ENCODE measurements at places on chromosomes 11 and 22. TPM values are rescaled to one million over a fixed set of nuclear protein-coding genes. Genes with fewer than 3 reads are reported as not detected.

- no peak for DNase-seq
These were observed 58.9 kb upstream of the ARHGAP32 start for GRCh38 chr11:129251067-129251466.

GRCh38 chr11:73566422-73566821 is 31.5 kb downstream of the FAM168A start:
- DNase-seq, result no peak

GRCh38 chr11:104772806-104773241 is 125.4 kb downstream of the CASP12 start:
- DNase-seq, result no peak

- no peak for DNase-seq
These were observed 13.6 kb upstream of the RFPL2 start for GRCh38 chr22:32218470-32218869.

LYVE1 gene
- total RNA-seq, result 40.5 TPM
